ENCODE measurements at places on chromosomes 5 and 9. TPM values are rescaled to one million over a fixed set of nuclear protein-coding genes. Genes with fewer than 3 reads are reported as not detected.

POU5F2 gene
- 2.0 TPM for total RNA-seq

PIP5KL1 gene
- total RNA-seq: 1.8 TPM

PCDHB10 gene
- total RNA-seq: not detected

NTRK2 gene
- total RNA-seq: 0.12 TPM

SYNPO gene
- total RNA-seq: 0.05 TPM

TCF7 gene
- total RNA-seq: 7.0 TPM

CFAP157 gene
- total RNA-seq: not detected

SLC1A3 gene
- not detected for total RNA-seq

SLC6A18 gene
- not detected for total RNA-seq

ANKRD55 gene
- 0.26 TPM for total RNA-seq

GRXCR2 gene
- total RNA-seq: not detected

CYLC2 gene
- total RNA-seq: not detected

SPINK7 gene
- total RNA-seq: not detected

TAF1L gene
- not detected for total RNA-seq

ADAMTS6 gene
- total RNA-seq: 4.0 TPM

CAVIN4 gene
- total RNA-seq: 0.33 TPM

PNPLA7 gene
- 3.2 TPM for total RNA-seq

HAPLN1 gene
- not detected for total RNA-seq

ACOT12 gene
- not detected for total RNA-seq

NR4A3 gene
- total RNA-seq: 3.6 TPM

SLC6A19 gene
- total RNA-seq: not detected

APC gene
- total RNA-seq: 22.9 TPM

CCNJL gene
- total RNA-seq: 0.23 TPM

ZNF454 gene
- total RNA-seq: not detected

ORM1 gene
- not detected for total RNA-seq

DNM1 gene
- 0.40 TPM for total RNA-seq

CARD9 gene
- total RNA-seq: 3.1 TPM

CATSPER3 gene
- 0.82 TPM for total RNA-seq

IER5L gene
- 6.1 TPM for total RNA-seq
